CD4-positive, CD25-positive, alpha-beta regulatory T cell (primary cell): ENCODE measurements at places on chromosomes 7 and 10. TPM values are rescaled to one million over a fixed set of nuclear protein-coding genes. Genes with fewer than 3 reads are reported as not detected.

MYOZ1 gene
- not detected for total RNA-seq

LBX1 gene
- total RNA-seq: not detected

HOXA10 gene
- 0.35 TPM for total RNA-seq

SFR1 gene
- 12.9 TPM for total RNA-seq

FGL2 gene
- 8.1 TPM for total RNA-seq

TMEM139 gene
- 0.91 TPM for total RNA-seq

WDFY4 gene
- total RNA-seq: 0.57 TPM

EPO gene
- total RNA-seq: not detected

EPHA1 gene
- 5.0 TPM for total RNA-seq

GNGT1 gene
- total RNA-seq: not detected
